ENCODE measurements at places on chromosomes 11 and 22.

DNA sequence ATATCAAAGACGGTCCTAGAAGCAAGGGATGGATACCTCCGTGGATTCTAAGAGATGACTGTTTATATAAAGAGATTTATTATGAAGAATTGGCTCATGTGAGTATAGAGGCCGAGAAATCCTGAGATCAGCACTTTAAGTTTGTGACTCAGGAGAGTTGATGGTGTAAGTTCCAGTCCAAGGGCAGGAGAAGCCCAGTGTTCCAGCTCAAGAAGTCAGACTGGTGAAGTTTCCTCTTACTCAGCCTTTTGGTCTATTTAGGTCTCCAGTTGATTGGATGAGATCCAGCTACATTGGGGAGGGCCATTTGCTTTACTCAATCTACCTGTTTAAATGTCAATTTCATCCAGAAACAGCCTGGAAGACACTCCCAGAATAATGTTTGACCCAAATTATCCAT is 45.1 kb downstream of the TSPAN18 start:
- peaks cover 5% of the 10 kb centered on the region for H3K36me3 ChIP-seq
- H3K4me3 ChIP-seq, result no peak overlapping the region
- no peak for DNase-seq
- H3K4me1 ChIP-seq, result peaks cover 6% of the 10 kb centered on the region
- peaks cover 13% of the 10 kb centered on the region for H3K27me3 ChIP-seq

GRCh38 chr22:21710156-21710555 is 25.4 kb downstream of the YPEL1 start:
- H3K4me1 ChIP-seq, result peaks cover 2% of the 10 kb centered on the region
- no peaks in the 10 kb centered on the region for H3K27me3 ChIP-seq
- no peaks in the 10 kb centered on the region for H3K36me3 ChIP-seq
- DNase-seq, result no peak

DNA sequence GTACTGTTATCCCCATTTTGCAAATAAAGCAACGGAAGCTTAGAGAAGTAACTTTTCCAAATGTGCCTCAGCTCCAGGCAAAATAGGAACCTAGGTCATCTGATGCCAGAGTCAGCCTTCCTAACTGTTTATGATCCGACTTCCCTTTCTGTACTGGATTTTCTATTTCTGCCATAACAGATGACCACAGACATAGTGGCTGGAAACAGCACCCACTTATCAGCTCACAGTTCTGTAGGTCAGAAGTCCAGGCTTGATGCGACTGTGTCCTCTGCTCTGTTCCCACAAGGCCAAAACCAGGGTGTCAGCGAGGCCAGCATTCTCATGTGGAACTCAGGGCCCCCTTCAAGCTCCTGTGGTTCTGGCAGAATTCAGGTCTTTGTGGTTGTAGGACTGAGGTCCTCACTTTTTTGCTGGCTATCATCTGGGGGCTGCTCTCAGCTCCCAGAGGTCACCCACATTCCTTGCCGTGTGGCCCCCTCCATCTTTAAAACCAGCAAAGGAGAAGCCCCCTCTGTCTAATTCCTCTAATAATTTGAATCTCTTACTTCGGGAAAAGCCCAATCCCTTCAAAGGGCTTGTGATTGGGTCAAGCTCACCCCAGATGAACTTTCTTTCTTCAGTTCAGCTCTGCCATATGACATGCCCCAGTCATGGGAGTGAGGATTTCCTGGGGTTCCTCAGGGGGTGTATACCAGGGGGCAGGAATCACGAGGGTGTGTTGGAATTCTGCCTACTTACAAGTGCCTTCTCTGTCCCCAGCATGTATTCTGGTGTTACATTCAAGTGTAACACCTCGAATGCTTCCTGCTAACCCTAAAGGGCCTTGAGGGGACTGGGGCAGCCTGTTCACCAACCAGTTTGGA is 15.3 kb downstream of the KCNJ5 start:
- H3K4me1 ChIP-seq, result peaks cover 5% of the 10 kb centered on the region
- no peak overlapping the region for H3K27ac ChIP-seq
- H3K4me3 ChIP-seq, result peak overlapping the region; percentile 81
- no peaks in the 10 kb centered on the region for H3K36me3 ChIP-seq
- H3K27me3 ChIP-seq, result peaks cover 63% of the 10 kb centered on the region

DNA sequence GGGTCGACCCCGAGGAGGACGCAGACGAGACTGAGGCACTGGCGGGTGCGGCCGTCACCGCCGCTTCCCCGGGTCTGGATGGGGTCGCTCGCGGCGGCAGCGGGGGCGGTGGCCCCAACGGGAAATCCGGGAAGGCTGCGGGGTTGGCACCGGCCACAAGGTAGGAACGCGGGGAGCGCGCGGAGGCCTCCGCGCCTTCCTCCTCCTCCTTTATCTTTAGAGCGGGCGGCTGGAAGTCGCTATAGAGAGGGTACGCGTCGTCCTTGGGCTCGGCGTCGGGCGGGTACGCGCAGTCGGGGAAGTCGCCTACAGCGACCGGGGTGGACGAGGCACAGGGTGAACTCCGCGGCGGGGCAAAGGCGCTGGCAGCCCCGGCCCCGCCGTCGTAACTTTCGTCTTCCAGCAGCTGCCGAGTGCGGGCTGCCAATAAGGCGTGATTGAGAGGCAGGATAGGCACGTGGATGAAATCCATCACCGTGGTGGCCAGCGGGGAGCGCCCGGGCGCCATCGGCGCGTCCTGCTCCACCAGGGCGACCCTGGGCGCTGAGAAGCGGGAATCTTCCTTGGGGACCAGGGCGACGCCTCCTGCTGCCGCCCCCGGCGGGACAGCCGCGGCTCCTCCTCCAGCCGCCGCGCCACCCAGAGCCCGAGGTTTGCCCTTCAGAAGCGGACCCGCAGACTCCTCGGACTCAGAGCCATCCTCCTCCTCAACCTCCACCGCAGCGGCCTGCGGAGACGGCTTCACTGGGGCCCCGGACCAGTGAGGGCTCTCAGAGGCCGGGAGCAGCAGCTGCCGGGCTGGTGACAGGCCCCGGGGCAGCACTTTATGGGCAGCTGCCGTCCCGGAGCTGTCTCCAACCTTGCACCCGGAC is 1.7 kb downstream of the PGR start:
- H3K4me1 ChIP-seq, result peaks cover 3% of the 10 kb centered on the region
- peaks cover 38% of the 10 kb centered on the region for H3K27me3 ChIP-seq
- DNase-seq, result peak; percentile 29
- H3K27ac ChIP-seq, result no peak overlapping the region
- no peaks in the 10 kb centered on the region for H3K36me3 ChIP-seq

DNA sequence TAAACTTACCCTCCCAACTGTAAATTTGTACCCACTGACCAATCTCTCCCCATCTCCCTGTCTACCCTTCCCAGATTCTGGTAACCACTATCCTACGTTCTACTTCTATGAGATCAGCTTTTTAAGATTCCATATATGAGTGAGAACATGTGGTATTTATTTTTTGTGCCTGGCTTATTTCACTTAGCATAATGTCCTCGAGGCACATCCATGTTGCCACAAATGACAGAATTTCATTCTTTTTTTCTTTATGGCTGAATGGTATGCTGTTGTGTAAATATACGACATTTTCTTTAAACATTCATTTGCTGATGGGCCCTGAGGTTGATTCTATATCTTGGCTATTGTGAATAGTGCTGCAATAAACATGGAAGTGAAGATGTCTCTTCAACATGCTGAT is 74.7 kb upstream of the RRM1 start:
- H3K4me3 ChIP-seq, result no peak overlapping the region
- peaks cover 14% of the 10 kb centered on the region for H3K4me1 ChIP-seq
- H3K27ac ChIP-seq, result no peak overlapping the region
- no peaks in the 10 kb centered on the region for H3K27me3 ChIP-seq

- no peaks in the 10 kb centered on the region for H3K27me3 ChIP-seq
- H3K4me3 ChIP-seq, result no peak overlapping the region
- DNase-seq, result no peak
- no peaks in the 10 kb centered on the region for H3K4me1 ChIP-seq
- H3K36me3 ChIP-seq, result no peaks in the 10 kb centered on the region
These were observed 316.2 kb downstream of the SOX6 start for GRCh38 chr11:16040151-16040550.
